Small intestine (tissue), 16 donors: ENCODE measurements at places on chromosomes 5 and 9.

DNA sequence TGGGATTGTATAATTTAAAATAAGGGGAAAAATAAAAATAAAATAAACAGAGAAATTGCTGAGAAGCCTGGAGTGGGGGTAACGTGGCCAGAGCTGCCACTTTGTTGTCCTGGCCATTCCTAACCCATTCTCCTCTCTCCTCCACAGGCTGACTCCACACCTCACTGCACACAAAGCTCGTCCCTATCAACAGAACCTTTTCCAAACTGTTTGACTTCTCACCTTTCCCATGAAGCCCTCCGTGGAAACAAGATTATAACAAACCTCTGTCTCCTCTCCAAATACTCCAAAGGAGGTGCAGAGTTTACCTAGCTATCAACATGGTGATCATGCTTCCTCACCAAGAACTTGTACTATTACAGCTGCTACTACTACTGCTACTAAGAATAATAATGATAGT, 151.1 kb downstream of the GLIS3 start:
- no peak for DNase-seq

GRCh38 chr5:161483721-161484120, 62.8 kb downstream of the GABRB2 start:
- DNase-seq, result no peak

GRCh38 chr9:129163753-129164152, 14.3 kb downstream of the IER5L start:
- no peak for DNase-seq

DNA sequence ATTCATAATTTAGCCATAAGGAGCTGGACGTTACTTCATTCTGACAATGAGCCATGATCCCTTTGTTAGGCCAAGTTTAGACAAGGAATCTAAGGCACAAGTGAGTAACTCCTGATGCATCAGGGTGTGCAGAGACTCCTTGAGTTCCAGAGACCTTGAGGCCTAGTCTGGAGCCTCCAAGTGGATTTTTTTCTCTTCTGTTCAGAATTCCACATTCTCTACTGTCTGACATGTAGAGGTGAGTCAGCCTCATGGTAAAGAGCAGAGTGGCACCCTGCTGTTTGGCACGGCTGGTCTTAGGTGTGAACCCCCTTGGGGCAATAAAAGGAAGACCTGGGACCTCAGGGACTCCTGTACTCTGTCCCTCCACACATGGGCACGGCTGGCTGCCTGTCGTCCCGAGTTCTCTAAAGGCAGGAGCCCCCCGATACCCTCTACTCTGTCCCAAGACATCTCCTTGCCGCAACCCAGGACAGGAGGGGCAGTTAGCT, 22.0 kb upstream of the TGFBI start:
- no peak for DNase-seq

GRCh38 chr9:117549444-117549843, 134.6 kb upstream of the ASTN2 start:
- no peak for DNase-seq

- DNase-seq, result no peak
Observed at GRCh38 chr9:84759300-84759750, 89.8 kb downstream of the NTRK2 start.

DNA sequence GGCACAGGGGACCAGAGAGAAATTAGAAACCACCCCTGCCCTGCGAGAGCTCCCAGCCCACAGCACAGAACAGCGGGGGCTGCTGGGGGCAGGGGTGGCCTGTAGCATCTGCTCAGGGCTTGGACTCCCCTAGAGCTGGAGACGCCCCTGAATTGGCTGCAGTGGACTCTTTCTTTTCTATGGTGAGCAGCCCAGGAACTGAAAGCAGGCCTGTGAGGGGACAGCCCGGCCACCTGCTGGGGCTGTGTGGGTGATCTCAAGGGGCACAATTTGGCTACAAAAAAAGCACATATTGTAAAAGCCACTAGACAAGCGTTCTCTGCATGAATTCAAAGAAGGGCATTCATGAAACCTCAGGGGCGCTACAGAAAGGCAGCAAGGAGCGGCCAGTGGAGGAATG, 57.5 kb upstream of the ICE1 start:
- no peak for DNase-seq
